ENCODE measurements at places on chromosomes 11 and 22. TPM values are rescaled to one million over a fixed set of nuclear protein-coding genes. Genes with fewer than 3 reads are reported as not detected.

DNA sequence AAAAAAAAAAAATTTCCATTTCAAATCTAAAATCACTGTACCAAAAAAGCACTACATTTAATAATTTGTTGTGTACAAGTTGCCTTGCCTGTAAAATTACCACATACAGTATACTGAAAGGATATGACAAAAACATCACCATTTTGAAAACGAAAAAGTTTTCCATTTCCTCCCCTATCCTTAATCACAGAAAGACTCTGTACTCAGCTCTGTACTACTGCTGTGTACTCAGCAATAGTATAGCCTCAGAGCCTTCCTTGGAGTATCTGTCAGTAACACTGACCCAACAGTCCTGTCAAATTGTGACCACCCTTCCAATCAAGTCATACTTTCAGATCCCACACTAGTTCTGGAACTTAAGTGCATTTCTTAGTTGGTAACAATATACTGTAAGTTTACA lies 48.0 kb downstream of the CELF1 start:
- no peaks in the 10 kb centered on the region for H3K36me3 ChIP-seq
- no peak overlapping the region for H3K27ac ChIP-seq
- H3K4me3 ChIP-seq: no peak overlapping the region
- no peak for DNase-seq
- H3K4me1 ChIP-seq: peaks cover 25% of the 10 kb centered on the region

DNA sequence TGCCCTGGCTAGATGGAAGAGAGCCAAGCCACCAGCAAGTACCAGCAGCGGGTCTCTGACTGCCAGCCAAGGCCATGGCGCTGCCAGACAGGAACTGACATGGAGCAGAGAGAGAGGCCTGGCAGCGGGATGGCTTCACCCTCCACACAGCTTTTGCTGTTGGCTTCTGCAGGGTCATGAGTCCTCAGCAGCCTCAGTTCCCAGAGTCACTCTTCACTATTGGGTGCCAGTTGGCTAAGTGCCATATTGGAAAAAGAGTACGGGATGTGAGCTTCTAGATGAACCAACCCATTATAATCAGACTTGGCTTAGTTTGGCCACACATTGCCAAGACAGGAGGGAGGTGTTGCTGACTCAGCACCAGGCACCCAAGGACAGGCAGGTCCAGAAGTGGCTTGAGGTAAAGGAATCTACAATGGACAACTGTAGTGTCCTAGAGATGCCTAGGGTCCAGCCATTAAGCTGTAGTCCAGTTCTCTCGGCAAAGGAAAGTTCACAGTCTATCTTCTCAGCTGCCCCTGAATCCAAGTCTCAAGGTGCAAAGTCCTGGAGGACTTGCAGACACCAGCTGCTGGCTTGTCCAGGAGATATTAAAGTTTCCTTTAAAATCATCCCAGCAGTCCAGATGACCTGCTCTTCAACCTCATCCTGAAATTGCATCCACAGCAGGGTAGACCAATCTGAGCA lies 40.7 kb upstream of the POU2AF1 start:
- H3K27me3 ChIP-seq: no peaks in the 10 kb centered on the region
- H3K27ac ChIP-seq: no peak overlapping the region
- DNase-seq: no peak
- no peaks in the 10 kb centered on the region for H3K36me3 ChIP-seq

- no peaks in the 10 kb centered on the region for H3K27me3 ChIP-seq
- no peak for DNase-seq
- no peak overlapping the region for H3K4me3 ChIP-seq
- no peaks in the 10 kb centered on the region for H3K36me3 ChIP-seq
Measured at GRCh38 chr11:97110376-97110775, 720.6 kb downstream of the JRKL start.

- H3K4me1 ChIP-seq: no peaks in the 10 kb centered on the region
- no peak overlapping the region for H3K27ac ChIP-seq
- H3K27me3 ChIP-seq: no peaks in the 10 kb centered on the region
- H3K36me3 ChIP-seq: no peaks in the 10 kb centered on the region
- no peak overlapping the region for H3K4me3 ChIP-seq
- DNase-seq: no peak
Measured at GRCh38 chr11:121672630-121673487, 220.1 kb upstream of the SORL1-AS1 start.

GRCh38 chr11:88404932-88405710 lies 67.6 kb upstream of the CTSC start:
- H3K4me3 ChIP-seq: no peak overlapping the region
- DNase-seq: no peak
- no peaks in the 10 kb centered on the region for H3K27me3 ChIP-seq

- no peaks in the 10 kb centered on the region for H3K36me3 ChIP-seq
- H3K4me3 ChIP-seq: no peak overlapping the region
- H3K27ac ChIP-seq: no peak overlapping the region
- H3K4me1 ChIP-seq: no peaks in the 10 kb centered on the region
- no peaks in the 10 kb centered on the region for H3K27me3 ChIP-seq
- no peak for DNase-seq
Measured at GRCh38 chr11:8908099-8908498, 2.9 kb upstream of the AKIP1 start.

DNA sequence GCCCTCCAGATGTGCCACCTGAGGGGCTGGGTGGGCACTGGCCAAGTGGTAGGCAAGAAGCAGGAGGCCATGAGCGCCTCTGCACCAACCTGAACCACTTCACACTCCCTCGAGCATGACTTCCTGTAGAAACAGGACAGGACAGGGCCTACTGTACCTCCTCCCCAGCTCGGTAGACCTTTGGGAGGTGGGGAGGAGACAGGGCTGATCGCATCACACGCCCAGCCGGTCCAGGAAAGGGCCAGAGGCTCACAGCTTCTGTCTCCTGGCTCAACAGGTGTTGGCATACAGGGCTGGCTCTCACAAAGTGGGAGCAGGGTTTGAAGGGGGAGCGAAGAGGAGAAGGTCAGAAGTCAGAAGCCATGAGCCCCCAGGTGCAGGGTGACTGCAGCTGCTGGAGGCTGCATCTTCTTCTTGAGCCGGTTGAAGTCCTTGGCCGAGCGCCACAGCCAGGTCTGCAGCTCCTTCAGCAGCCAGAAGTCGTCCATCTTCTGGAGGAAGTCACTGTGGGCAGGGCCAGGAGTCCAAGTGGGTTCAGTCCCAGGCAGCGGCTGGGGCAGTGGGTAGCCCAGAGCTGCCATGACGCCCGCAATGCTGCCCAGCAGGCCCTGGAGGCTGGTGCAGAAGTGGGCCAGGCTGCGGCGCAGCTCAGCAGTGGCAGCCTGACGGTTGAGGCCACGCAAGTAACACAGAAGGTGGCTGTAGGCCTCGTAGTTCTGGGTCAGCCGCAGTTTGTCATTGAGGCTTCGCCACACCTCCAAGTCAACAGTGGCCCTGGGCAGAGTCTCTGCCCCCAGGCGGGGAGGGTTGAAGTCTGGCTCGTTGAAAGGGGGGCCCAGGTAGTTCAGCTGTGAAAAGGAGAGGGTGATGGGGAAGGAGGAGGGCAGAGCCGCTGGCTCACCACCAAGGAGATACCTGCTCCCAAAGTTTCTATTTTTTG lies 8.3 kb downstream of the CLCF1 start:
- H3K36me3 ChIP-seq: no peaks in the 10 kb centered on the region
- no peak overlapping the region for H3K27ac ChIP-seq
- no peak for DNase-seq
- no peak overlapping the region for H3K4me3 ChIP-seq

DNA sequence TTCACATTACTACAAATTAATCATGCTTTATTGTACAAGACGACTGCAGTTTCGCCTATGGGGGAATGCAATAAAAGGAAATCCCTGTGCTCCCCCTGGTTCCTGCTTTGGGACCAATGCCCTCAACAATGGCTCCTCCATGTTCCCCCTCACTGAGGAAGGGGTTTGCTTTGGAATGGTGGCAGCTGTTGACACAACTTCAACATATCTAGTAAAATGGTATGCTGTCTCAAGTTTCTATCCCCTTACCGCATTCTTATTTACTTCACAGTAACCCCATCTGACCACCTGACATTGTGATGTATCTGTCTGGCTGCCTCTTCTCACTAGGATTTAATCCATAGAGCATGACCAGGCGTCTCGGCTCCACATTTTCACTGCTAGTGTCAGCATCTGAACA lies 48.8 kb downstream of the PIWIL3 start:
- H3K36me3 ChIP-seq: no peaks in the 10 kb centered on the region
- H3K4me1 ChIP-seq: no peaks in the 10 kb centered on the region
- no peak overlapping the region for H3K27ac ChIP-seq
- DNase-seq: no peak
- no peaks in the 10 kb centered on the region for H3K27me3 ChIP-seq

DNA sequence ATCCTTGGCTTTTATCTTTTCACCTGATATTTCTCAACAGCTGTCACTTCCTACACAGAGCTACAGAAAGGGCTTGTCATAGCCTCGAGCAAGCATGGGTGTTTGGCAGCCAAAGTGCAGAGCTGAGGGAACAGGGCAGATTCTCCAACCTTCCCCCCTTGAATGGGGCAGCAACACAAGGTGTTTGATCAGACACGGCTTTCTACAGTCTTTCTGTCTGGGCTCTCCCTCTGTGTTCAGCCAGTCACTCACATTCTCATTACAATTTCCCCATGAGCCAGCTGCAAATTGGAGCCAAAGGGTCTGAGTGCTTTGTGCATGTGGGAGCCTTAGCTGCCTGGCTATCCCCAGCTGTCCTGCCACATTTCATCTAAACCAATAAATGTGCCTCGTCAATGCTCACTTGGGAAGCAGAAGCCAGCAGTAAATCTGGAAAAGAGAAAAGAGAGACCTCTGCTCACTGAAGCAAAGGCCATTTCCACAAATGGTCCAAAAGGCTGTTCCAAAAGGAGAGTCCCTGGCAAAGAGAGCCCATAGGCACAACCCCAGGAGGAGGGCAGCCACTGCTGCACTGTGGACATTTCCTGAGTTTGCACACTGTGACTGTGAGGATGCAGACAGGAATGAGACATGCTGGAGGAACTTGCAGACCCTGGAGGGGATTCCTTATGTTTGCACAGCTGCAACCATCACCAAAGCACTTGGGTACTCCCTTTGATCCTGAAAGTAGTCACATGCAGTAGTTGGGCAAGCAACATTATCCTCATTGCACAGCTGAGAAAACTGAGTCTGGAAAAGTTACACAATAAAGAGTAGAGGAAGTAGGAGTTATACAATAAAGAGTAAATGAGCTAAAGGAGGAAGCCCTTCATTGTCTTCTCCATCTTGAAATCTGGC lies 186.8 kb downstream of the FAM181B start:
- H3K27ac ChIP-seq: no peak overlapping the region
- H3K27me3 ChIP-seq: no peaks in the 10 kb centered on the region
- no peak overlapping the region for H3K4me3 ChIP-seq
- H3K4me1 ChIP-seq: no peaks in the 10 kb centered on the region
- H3K36me3 ChIP-seq: no peaks in the 10 kb centered on the region
- no peak for DNase-seq

GRCh38 chr11:11422411-11423128 lies 69.5 kb upstream of the CSNK2A3 start:
- DNase-seq: no peak
- no peaks in the 10 kb centered on the region for H3K27me3 ChIP-seq
- no peaks in the 10 kb centered on the region for H3K4me1 ChIP-seq

- no peaks in the 10 kb centered on the region for H3K36me3 ChIP-seq
- H3K27ac ChIP-seq: no peak overlapping the region
- DNase-seq: no peak
- H3K4me3 ChIP-seq: no peak overlapping the region
- no peaks in the 10 kb centered on the region for H3K4me1 ChIP-seq
- H3K27me3 ChIP-seq: no peaks in the 10 kb centered on the region
Measured at GRCh38 chr22:42228483-42228882, 42.0 kb downstream of the TCF20 start.

RTN4R gene
- polyA plus RNA-seq: 2.9 TPM

IFITM1 gene
- 1,878 TPM for polyA plus RNA-seq

SLC16A8 gene
- polyA plus RNA-seq: not detected

TEAD1 gene
- polyA plus RNA-seq: not detected

CCDC89 gene
- not detected for polyA plus RNA-seq

CYP2D6 gene
- 0.11 TPM for polyA plus RNA-seq

Measured in naive thymus-derived CD4-positive, alpha-beta T cell (primary cell).